ENCODE measurements at places on chromosomes 11 and 22.

DNA sequence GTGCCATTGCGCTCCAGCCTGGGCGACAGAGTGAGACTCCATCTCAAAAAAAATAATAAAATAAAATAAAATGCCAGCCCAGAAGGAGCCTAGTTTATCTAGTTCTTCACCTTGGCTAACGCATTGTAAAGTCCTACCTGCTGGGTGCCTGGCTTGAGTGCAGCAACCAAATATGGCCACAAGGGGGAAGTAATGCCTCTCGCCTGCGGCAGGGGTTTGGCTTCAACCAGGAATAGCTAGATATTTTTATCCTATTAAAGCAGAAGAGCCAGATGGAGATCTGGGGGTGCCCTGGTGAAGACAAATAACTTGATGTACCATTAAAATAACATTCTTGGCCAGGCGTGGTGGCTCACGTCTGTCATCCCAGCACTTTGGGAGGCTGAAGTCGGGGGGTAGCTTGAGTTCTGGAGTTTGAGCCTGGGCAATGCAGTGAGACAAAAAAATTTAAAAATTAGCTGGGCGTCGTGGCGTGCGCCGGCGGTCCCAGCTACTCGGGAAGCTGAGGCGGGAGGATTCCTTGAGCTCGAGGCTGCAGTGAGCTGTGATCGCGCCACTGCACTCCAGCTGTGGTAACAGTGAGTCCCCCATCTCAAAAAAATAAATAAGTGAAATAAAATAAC is 20.6 kb upstream of the PLEKHB1 start:
- DNase-seq = peak; percentile 67

GRCh38 chr22:49106096-49106841 is 721.4 kb downstream of the BRD1 start:
- no peak for DNase-seq

DNA sequence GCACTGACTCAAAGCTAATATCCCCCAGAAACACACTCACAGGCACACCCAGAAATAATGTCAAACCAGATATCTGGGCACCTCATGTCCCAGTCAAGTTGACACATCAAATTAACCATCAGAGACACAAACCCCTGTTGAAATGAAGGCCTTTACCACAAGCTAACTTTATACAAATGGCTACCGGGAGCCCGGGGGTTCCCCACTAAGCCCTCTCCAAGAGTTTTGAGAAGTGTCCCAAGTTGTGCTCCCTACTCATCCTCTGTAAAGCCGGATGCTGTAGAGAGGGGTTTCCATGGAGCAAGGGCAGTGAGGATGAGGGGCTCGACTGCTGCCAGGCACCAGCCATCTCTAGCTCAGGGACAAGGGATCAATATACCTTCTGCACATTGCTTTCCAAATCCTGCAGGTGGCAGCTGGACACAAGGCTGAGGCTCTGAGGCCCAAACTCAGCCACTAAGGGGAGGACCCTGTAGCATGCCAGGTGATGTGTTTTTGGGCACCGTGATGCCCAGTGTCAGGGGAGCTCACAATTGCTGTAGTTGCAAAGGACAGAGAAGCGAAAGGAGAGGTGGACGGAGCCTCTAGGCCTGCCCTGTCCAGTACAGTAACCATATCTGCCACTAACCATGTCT is 145.7 kb downstream of the TTC17 start:
- peak; percentile 19 for DNase-seq

GRCh38 chr22:40463683-40464082 is 93.3 kb downstream of the SGSM3 start:
- DNase-seq = no peak

GRCh38 chr11:42257534-42257933 is 798.1 kb upstream of the LRRC4C start:
- no peak for DNase-seq

DNA sequence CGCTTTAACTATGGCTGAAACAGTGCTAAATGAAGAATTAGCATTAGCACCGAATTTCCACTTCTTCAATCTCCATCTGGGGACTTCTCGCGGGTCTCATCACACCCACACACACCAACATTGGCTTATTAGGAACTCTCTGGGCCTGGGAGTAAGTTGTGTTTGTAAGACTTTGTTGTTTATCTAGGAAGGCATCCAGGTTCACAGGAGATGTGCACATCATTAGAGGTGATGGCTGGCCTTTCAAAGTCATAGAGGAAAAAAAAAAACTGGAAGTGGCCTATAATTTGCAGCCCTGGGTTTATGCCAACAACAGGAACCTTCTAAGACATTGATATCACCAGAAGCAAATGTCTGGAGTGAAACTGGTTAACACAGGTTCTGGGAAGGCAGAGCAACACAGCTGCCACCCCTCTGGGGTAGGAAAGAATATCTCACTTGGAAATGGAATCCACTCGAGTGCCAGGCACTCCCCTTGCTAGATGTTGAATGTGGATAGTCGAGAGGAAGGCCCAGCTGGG is 84.5 kb downstream of the TRAF6 start:
- DNase-seq = no peak

GRCh38 chr11:69003301-69003865 is 9.7 kb downstream of the MRGPRF start:
- no peak for DNase-seq

GRCh38 chr11:31801298-31801702 is 9.8 kb downstream of the PAX6 start:
- DNase-seq = no peak

DNA sequence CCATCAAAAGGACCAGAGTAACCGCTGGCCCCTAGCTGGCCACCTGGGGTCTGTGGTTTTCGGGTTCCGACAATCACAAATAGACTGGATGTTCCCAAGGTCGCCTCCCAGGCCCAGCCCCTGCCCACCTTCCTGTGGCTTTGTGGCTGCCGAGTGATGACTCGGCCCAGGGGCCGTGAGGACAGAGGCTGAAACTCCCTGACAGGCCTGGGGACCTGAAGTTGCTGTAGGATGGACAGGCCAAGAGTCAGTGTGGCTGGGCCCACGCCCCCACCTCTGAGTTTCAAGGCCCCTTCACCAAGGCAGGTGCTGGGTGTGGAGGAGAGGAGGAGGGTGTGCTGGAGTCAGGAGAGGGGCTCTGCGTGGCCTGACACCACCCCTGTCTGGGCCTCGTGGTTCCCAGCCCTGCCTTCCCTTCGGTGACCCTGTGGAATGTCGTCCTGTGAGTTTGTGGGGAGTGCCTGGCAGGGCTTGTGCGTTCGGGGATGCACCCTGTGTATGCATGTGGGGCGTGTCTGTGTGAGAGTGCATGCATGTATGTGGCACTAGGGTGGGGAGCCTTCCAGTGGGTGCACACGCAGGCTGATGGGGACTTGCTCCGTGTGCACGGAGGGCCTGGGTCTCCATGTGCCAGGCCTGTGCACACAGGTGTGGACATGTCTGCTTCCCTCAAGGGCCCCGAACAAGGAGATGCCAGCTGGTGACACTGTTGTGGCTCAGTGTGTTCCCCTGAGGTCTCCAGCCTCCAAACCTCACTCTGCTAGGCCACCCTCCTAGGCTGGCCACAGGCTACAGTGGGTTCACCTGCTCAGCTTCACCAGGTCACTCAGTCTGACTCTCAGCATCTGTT is 8.4 kb upstream of the MGAT3 start:
- no peak for DNase-seq

DNA sequence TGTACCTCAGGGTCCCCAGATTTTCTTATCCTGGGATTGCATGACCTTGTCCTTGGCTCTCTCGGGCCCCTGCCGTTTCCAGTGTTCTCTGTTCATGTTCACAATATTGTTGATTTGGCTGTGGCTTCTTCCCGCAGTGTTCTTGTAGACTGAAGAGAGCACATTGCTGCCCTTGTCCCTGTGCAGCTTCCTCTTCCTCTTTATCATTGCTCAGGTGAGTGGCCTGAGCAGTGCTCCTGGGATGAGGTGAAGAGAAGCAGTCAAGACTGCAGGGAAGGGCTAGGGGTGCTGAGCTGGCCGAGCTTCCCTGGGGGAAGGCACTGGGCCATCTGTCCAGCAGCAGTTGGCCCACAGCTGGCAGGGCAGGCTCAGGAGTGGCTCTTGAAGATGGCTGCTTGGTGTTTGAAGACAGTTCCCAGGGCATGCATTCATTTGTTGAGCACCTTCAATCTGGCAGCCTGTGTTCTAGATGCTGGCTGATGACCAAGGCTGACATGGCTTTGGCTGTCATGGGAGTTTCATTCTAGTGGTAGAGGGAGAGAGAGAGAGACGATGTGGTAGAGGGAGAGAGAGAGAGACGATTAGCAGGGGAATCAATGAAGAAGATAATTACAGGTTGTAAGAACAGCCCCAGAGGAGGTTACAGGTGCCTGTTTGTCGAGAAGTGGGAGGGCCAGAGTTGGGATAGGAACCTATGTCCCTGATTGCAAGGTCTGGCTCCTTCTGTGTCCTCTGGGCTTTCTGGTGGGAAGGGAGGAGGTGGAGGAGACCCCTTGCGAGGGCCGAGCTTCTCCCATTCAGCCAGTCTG is 17.4 kb downstream of the BMAL1 start:
- no peak for DNase-seq

DNA sequence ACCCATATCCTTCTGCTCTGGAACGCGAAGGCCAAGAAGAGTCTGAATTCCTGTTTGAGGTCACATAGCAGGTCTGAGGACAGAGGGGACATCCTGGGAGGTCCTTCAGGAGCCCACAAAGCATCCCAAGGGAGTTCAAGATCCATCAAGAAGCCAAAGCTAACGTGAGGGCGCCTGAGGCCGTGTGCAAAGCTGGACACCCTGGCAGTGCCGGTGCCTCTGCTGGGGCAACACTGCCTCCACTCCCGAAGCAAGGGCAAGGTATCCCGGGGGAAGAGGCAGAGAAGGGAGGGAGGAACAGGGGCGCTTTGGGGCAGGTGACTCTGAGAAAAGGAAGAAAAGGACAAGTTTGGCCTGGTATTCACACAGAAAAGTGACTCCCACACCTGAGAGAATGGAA is 50.3 kb upstream of the CDON start:
- DNase-seq = no peak

DNA sequence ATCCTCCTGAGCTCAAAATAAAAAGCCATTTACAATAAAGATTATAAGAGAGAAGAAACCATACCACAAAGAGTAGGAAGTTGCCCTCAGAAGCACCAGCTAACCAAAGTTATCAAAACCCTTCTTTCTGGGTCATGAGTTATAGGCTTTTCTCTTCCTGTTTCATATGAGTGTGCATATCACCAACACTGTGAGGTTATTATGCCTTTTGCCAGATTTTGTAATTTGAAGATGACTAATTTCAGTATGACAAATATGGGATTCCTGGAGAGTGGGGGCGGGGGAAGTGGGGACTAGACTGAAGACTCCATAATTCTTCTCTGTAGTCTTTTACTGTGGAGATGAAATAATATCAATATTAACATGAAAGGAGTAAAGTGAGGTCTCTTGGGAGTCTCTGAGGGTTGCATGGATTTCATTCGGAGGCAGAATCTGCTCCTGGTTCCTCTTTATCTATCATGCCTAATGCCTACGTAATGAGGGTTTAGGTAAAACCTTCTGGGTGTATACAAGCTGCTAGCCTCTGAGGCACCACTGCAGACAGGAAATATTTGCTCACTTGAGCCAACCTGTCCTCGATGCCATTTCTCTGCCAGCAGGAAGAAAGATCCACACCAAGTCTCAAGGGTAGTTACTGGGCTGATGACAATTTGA is 2.1 kb downstream of the LPXN start:
- DNase-seq = peak; percentile 86

GRCh38 chr22:24290459-24290858 is 19.8 kb downstream of the SPECC1L start:
- no peak for DNase-seq

DNA sequence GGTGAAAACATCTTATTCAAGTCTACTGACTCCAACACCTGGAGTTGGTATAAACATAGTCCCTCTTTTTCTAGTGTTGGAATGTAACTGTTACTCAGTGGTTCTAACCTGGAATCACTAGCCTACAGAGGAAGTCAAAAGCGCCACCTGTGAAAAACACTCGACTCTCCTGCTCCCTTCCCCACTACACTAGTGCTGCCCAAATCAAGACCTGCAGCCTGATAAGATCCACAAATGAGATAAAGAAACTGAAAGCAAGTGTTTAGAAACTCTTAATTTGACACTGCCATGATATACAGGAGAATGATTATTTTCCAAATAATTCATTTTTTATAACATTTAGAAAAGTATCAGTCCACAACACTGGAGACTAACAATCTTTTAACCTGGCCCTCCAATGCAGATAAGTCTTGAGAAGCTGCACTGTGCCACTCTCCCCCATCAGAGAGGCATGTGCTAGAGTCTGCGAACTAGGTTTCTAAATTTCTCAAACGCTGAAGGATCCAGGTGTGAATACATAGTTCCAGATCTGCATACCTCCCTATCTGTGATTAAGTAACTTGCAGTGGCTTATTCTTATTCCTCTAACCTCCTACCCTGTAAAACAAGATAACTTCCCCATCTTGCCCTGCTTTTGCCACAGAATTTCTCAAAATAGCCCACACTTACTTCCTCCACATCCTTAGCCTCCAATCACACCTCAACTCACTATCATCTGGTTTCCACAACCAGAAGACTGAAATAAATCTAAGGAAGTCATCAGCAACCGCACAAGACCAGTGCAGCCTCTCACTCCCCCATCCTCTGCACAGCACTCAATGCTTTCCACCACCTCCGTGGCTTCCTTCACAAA is 88.1 kb downstream of the RRAS2 start:
- DNase-seq = no peak

DNA sequence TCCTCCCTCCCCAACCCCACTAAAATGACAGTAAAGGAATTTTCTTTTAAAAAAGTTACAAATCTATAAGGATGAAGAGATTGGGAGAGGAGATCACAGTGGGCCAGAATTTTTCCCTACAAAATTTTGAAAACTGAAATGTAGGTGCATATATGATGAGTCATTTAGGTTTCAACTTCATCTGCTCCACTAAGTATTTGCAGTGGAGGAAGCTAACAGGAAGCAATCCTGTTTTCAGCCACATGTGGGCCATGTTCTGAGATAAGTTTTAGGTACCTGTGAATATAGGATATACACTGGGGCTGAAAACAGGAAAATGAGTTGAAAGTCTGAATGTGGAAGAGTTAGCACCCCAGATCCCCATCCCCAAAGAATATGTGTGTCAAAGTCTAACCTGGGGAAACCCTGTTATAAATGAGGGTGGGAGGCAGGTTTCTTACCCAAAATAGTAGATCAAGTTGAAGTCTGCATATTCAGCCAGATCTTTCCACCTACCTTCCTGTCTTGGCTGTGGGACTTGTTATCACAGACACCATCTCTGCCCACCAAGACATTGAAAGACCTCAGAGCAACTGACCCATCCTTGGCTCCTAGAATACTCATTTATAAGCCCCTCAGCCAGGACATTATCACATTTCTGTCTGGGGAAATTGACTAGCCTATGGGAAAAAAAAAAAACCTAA is 87.3 kb downstream of the PACS1 start:
- no peak for DNase-seq

GRCh38 chr11:36454941-36455631 is 55.0 kb downstream of the TRAF6 start:
- no peak for DNase-seq

- DNase-seq = no peak
These were observed 1.4 kb downstream of the NUP98 start for GRCh38 chr11:3796002-3796311.

Data from ACHN (cell line).